ENCODE measurements at places on chromosomes 3 and 15. TPM values are rescaled to one million over a fixed set of nuclear protein-coding genes. Genes with fewer than 3 reads are reported as not detected.

The ARGFX gene
- total RNA-seq: not detected

The CPN2 gene
- not detected for total RNA-seq

The LRRIQ4 gene
- 0.19 TPM for total RNA-seq

The QRICH1 gene
- 274 TPM for total RNA-seq

The APBA2 gene
- total RNA-seq: 19.0 TPM

The KAT2B gene
- total RNA-seq: 13.4 TPM

The ATP13A5 gene
- total RNA-seq: not detected

The SCN10A gene
- not detected for total RNA-seq

The TIMP4 gene
- 0.98 TPM for total RNA-seq

The CNTN3 gene
- under 0.01 TPM for total RNA-seq

The WDR93 gene
- total RNA-seq: 0.10 TPM
